Karpas-422 (cell line): ENCODE measurements at places on chromosomes 1 and 21.

GRCh38 chr1:1921459-1921862 lies 2.4 kb upstream of the TMEM52 start:
- DNase-seq, result no peak

- DNase-seq, result no peak
Measured at GRCh38 chr1:246445503-246445902, 61.6 kb downstream of the SMYD3 start.

GRCh38 chr1:153677718-153678518 lies 570 bp upstream of the NPR1 start:
- peak; percentile 76 for DNase-seq

GRCh38 chr1:163137556-163138265 lies 65.0 kb downstream of the RGS5 start:
- DNase-seq, result no peak

- no peak for DNase-seq
Measured at GRCh38 chr1:245693116-245693793, 538.5 kb downstream of the KIF26B start.

GRCh38 chr1:168656485-168656884 lies 72.5 kb downstream of the DPT start:
- no peak for DNase-seq

DNA sequence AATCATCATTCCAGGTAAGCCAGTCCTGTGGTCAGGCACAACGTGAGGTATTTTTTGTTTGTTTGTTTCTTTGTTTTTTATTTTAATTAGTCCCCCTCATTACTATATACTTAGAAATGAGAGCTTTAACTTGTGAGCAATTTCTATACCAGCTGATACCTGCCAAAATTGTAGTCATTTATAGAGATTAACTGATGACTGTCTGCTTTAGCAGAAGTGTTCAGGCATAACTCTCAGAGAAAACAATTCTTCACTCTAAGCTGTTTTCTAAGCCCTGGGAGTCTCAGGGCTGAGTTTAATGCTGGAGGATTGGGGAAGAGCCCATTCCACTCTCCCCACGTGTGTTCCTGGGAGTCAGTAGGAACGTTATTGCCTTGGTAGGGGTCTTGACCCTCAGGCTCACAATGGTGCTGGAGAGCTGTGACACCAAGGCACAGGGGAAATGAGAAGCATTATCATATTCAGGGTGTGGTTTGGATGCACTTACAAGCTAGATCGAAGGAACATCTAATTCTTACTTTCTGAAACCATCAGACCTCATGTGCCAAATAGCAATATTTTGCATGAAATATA lies 168.2 kb downstream of the CLIC6 start:
- DNase-seq, result no peak

GRCh38 chr1:178869119-178869697 lies 1.7 kb downstream of the ANGPTL1 start:
- no peak for DNase-seq

DNA sequence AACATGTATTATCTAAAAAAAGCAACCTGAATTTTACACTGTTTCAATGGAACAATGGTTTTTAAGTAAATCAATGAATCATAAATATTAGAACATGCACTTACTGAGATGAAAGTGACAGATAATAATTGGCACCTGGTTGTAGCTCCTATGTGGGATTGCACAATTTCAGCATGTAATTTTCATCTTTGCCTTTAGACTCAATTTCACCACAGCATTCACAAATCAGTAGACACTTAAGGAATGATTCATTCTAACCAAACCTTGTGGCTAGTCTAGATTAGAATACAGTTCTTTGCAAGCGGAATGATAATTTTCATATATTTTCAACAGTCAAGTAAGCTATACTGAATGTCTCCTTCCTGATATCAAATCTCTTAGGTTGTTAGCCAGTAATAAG lies 853.4 kb downstream of the KCNT2 start:
- no peak for DNase-seq

GRCh38 chr1:76136894-76137293 lies 62.3 kb downstream of the ST6GALNAC3 start:
- no peak for DNase-seq

- no peak for DNase-seq
Measured at GRCh38 chr1:16967095-16967575, 13.3 kb downstream of the MFAP2 start.

- no peak for DNase-seq
Measured at GRCh38 chr1:4702932-4703331, 48.5 kb downstream of the AJAP1 start.

DNA sequence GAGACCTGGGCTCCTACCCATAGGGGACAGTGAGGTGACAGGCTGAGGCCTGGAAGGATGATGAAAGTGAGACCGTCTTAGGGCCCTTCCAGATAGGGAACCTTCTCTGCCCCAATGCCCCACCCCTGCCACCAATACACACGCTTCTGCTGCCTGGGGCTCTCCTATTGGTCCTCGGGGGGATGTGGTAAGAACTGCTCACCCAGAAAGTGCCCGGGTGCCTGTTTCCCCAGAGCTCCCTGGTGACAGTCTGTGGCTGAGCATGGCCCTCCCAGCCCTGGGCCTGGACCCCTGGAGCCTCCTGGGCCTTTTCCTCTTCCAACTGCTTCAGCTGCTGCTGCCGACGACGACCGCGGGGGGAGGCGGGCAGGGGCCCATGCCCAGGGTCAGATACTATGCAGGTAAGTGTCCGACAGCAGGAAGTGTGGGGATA lies 948 bp downstream of the SEMA4A start:
- peak; percentile 93 for DNase-seq

- no peak for DNase-seq
Measured at GRCh38 chr1:160151303-160151702, at the start of gene ATP1A4. Gene ATP1A4 (plus strand): TSS chr1:160151603. CDS start chr1:160152041, 438 bp downstream.

- DNase-seq, result peak; percentile 46
Measured at GRCh38 chr21:28066076-28066475, 926.6 kb downstream of the LTN1 start.

DNA sequence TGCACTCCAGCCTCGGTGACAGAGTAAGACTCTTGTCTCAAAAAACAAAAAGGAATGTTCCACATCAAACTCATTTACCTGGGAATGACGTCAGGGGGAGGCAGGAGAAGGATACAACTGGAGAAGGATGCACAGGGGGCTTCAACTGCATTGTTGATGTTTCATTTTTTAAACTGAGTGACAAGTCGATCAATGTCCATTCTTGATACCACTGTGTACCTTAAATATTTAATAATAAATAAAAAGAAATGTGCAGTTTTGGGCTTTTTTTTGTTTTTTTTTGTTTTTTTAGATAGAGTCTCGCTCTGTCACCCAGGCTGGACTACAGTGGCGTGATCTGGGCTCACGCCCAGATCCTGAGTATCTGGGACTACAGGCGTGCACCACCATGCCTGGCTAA lies 35.8 kb downstream of the PLEKHO1 start:
- no peak for DNase-seq

DNA sequence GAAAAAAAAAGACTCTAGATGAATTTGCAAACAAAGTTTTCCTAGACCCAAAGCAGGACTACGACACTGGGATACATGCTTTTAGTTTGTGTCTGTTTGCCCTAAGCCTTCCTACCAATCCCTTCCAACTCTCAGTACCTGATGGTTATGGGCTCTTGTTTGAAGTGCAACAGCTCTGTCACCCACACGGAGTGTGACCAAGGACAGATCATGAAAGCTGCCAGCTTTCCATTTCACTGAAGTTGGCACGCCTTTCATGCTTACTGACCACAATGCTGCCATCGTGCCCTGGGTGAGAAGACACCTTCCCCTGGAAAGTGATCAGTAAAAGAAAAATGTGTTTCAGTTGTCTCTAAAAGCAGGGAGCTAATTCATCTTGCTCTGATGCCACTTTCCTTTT lies 312.5 kb upstream of the PTBP2 start:
- no peak for DNase-seq

DNA sequence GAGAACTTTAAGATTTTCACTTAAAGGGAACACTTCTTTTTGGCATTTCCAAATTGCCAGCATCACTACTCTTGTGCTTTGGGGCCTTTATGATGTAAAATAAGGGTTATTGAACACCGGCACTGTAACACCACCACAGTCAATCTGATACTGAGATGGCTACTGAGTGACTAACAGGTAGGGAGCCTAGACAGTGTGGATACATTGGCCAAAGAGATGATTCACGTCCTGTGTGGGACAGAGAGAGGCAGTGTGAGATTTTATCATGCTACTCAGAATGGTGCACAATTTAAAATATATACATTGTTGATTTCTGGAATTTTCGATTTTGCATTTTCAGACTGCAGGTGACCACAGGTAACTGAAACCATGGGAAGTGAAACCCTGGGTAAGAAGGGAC lies 261.6 kb downstream of the SPATA17 start:
- no peak for DNase-seq

DNA sequence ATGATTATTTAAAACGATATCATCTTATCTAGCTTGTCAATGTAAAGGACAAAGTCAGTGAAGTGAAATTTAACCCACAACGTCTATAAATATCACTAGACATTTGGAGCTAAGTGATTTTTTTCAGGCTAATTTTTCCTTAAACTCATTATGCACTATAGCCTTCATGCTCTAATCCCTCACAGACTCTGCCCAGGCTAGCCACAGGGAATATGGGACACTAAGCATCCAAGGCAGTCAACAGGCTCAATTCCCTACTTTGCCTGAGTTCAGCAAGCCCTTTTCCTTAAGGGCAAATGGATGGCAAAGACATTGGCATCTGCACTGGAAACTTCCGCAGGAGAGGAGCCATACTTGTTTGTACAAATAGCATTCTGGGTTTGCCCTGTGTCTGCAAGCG lies 577.0 kb downstream of the LMO4 start:
- DNase-seq, result no peak

DNA sequence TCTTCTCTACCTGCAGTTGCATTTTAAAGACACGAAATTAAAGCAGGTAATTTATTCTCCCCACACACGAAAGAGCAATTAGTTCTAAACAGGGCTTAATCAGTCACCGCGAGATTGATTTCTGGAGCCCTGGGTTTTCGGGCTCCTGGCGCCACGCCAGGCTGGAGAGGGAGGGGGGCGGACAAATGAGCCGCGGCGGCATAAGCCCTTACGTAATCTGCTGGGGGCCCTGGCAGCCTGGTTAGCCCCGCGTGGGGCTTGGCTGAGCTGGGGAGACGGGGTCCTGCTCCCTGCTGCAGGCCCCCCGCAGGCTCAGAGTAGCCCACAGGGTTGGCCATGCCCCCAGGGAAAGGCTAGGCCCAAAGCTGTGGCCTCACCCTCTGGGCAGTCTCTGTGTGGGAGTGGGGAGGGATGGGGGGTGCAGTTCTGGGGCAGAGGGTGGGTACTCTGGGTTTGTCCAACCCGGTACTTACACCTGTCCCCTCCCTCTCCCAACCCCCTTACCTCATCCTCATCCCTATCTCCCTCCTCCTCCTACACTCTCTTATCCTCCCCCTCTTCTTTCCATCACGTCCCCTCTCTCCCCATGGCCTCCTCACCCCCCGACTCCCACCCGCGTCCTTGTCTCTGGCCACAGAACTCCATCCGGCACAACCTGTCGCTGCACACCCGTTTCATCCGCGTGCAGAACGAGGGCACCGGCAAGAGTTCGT lies 19.9 kb downstream of the FOXO6 start:
- peak; percentile 69 for DNase-seq

DNA sequence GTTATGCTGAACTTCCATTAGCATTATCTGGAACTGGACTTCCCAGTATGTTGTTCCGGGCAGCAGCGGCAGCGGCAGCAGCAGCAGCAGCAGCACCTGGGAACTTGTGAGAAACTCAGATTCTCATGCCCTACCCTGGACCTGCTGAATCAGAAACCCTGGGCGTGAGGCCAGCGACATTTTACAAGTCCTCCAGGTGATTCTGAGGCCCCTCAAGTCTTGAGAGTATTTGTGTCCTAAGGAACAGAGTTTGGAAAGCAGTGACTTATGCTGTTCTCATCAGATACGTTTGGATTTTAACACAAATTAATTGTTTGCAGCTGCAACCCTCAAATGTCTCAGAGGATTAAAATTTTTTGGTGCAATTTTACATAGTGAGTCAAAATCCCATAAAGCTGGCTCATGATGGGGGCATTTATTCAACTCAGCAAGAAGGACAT lies 157.2 kb upstream of the KAZN start:
- DNase-seq, result no peak

DNA sequence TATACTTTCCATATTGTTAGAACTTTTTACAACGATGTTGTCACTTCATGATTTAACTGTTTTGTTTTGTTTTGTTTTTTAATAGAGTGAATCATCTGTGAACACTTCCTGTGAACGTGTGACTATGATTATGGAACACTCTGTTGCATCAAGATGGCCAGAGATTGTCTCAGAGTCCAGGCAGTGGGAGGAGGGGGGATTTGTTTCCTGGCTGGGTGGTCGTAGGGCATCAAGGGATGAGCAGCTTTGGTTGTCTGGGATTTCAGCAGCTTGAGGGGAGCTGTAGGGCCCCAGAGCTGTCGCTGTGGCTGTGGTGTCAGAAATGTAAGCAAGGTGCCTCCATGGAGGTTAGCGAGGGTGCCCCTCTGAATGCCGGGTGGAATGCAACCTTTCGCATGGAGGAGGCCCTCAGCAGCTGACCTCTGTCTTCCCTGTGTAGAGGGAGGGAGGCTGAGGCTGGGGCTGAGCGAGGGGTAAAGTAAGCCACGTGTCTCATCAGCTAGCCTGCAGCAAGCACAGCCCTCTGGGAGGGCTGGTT lies 21.4 kb downstream of the NEK2 start:
- no peak for DNase-seq

DNA sequence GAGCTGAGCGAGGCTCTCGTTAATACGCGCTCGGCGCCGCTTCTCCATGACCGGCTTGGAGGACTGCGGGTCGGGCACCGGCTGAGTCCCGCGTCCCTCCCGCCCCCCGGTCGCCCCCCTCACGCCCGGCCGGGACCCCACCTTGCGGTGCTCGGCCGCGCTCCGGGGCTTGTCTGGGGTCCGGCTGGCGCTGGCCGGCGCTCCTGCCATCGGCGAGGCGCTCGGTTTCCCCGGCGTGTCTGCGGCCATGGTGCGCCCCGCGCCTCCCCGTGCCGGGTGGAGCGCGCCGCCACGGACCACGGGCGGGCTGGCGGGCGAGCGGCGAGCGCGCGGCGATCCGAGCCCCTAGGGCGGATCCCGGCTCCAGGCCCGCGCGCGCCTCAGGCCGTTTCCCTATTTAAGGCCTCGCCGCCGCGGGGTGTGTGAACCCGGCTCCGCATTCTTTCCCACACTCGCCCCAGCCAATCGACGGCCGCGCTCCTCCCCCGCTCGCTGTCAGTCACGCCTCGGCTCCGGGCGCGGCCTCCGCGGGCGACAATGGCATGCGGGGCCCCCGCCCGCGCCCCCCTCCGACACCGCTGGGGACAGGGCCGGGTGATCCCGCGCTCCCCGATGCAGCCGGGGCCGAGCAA lies at the start of gene HES4:
Gene HES4, minus strand, starts transcription at position 373 of the 632 bp plus-strand sequence. Its CDS starts 124 bp downstream, at position 249.
- DNase-seq, result no peak

GRCh38 chr1:45762291-45762690 lies 11.8 kb upstream of the IPP start:
- DNase-seq, result peak; percentile 25
